ENCODE measurements at places on chromosomes 7 and 10.

DNA sequence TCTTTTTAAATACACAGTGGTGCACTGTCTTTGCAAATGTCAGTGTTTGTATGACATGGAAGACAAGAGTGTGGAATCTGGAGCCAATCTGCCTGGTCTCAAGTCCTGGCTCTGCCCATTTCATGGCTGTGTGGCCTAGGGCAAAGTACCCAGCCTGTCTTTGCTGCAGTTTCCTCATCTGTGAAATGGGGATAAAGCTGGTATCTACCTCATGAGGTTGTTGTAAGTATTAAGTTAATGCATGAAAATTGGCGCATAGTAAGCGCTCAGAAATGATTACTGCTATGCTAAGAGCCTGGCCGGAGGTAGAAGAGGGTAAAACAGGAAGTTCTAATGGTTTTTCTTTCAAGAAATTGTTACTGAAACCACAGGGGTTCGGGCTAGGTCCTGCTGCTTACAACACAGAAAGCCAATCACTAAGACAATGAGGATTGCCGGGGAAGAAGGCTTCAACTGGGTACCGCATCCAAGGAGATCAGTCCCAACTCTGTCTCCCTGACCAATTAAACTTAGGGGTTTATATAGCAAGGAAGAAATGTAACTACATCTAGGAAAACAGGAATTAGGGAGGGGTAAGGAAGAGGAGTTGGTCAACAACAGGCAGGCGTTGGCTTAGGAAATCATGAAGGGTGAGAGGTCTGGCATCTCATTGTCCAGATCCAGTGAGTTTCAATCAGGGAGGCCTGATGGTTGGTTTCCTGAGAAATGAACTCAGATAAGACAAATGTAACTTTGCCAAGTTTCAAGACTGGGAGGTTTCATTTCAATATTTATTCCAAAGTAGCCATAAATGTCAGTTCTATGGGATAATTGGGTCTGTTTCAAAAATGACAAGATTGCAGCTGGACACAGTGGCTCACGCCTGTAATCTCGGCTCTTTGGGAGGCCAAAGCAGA is 57.0 kb downstream of the CHST3 start:
- no peak for DNase-seq

DNA sequence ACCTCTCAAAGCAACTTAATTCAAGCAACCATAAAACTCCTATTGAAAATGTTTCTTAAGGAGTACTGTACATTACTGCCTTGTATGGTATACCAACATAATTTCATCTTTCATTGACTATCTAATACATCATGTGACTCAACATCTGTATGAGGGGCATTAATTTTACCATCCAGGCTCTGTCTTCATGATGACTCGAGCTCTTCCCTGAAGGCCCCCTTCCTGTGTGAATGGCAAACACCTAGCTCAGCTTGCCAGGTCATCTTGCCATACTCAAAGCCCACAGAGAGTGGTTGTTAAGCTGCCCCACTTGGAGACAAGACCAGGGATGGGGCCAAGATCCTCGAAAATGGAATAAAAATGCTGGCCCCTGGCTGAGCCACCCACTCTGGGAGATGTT is 82.4 kb downstream of the SGMS1 start:
- no peak for DNase-seq

DNA sequence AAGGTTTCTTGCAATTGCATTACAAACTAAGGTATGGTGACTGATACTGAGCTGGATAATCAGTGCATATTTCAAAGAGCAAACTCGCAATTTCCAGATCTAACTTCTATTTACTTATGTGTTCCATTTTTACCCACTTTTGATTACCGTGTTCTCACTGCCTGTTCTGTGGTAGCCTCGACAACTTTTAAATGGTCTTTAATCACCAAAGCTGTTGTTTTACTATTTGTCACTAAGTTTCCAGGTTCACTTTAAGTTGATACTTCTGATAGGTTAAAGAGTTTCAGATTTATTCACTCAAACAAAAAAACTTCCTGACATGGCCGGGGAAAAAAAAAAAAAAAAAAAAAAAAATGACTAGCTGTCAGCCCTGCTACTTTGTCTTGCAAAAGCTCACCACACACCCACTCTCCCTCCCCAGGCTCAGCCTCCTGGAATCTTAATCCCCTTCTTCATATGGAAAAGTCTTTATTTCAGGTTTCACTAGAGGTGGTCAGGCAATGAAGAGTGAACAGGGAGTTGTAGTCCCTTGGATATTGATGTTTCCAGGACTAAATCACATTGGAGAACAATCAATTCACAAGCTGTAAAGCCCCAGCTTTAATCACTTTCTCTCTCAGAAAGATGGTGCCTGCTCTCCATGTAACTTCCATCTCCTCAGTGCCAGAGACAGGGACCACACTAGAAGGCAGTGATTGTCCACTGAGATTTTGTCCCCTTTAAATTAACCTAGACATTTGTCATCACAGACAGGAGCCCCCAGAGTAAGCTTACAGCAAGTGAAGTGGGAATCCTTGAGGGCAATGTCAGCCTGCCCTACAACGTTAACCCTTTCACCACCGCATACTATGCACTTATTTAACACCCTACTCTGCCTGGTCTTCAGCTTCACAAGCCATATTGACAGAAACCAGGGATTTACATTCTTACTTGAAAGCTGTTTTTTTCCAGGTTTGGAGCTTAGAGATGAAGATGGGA is 749.1 kb upstream of the SORCS1 start:
- no peak for DNase-seq

DNA sequence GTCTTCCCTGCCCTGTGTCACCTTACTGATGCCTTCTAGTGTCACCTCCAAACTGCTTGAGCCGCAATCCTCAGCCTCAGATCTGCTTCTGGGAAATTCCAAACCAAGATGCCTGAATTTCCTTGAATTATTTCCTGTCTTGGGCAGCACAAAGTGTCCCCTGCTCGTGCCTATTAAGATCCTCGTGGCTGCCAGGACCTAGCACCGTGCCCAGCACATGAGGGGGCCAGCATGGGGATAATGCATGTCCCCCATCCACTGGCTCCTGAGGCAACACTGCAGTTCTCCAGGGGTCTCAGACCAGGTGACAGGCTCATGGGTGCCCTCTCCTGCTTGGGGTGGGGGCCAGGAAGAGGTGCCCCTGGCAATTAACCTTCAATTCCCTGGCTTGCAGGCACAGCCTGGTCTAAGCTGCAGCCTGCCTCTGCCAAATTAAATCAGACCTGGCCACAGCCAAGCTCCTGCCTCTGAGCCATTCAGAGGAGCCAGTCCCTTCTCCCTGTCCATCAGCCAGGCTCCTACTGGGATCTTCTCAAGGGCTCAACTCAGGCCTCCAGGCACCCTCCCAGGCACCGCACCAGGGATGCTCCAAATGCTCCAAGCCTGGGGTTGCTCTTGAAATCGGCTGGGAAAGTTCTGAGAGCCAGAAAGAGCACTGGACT is 146.6 kb downstream of the SH3PXD2A start:
- DNase-seq: no peak

DNA sequence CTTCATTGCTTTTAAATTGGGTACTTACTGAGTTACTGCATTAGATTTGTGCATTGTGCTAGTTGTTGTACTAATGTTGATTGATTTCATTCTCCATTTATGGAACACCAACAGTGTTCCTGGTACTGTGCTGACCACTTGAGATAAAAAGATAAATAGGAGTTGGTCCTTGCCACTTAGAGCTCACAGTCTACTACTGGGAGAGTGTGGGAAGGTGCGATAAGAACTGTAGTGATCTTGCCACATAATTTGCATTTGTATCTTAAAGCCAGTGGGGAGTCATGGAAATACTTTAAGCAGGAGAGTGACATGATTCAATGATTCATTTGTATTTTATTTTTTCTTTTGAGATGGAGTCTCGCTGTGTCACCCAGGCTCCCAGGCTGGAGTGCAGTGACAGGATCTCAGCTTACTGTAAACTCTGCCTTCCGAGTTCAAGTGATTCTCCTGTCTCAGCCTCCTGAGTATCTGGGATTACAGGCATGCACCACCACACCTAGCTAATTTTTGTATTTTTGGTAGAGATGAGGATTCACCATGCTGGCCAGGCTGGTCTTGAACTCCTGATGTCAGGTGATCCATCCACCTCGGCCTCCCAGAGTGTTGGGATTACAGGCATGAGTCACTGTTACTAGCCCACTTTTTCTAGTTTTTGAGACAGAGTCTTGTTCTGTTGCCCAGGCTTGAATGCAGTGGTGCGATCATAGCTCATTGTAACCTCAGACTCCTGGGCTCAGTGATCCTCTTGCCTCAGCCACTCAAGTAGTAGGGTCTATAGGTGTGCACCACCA is 51.2 kb upstream of the TMEM248 start:
- DNase-seq: no peak

DNA sequence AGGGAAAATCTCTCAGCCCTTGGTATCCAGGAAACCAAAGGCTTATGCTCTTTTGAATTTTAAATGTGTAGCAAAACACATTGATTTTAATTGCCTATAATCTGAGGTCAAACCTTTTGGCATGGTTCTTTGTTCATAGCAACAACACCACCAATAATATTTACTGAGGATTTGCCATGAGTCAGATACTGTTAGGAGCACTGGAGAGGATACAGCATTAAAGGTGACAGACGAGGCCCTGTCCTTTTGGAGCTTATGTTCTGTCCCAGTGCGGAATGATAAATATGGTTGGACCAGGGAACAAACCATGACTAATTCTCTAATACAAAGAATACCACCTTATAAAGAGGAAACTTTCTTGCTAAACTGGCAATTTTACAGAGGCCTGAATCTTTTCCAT is 176.6 kb downstream of the CTNNA3 start:
- DNase-seq: no peak

DNA sequence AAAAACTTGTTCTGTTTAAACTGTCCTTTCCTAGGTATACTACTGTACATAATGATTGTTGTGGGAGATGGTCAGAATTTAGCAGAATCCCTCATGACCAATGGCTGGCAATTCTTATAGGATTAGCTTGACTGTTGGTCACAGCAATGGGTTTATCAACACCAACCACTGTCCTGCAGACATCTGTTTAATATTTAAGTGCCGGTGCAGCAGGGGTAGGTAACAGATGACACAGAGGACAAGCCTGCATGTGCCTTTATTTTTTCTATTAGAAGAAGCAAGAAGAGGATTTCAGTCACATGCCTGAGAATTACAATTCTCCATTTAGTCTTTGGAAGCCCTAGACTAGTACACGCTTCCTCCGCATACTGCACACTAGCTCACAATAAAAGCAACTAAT is 48.4 kb downstream of the CCDC6 start:
- DNase-seq: no peak

DNA sequence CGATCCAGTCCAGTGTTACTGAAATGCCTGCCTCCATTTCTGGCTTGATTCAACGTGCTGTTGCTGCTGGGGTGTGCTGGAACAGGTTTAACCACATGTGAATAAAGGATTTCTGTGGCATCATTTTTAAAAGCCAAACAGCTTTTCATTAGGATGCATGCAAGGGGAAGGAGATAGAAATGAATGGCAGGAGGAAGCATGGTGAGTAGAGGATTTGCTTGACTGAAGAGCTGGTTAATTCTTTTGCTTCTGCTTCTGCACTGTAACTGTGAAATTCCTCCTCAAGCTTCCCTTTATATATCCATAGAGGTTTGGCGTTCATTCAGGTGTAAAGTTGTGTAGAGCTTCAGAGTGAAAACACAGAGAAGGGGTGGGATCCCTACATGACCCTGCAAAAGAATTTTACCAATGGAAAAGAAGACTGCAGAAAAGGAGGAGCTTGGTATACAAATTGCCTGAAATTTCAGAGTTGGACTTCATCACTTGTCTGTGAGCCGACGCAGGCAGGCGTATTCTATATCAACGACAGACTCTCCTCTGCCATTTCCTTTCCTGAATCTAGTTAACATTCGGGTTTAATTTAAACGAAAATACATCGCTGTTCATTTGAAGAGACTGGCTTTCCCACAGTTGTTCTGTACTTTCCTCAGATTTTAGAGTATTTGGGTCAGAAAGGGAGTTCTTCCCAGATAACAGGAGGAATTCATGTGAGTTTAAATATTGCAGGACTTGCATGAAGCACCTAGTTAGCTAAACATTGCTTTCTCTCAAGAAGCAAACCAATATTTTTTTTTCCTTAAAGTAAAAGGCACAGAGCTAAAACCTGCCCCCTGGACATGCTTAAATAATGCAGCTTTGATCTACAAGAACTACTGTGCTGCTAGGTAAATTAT is at the start of gene SOSTDC1:
Gene SOSTDC1, minus strand, starts transcription at position 270 of the 893 bp plus-strand sequence. Its CDS starts 70 bp downstream, at position 200.
- no peak for DNase-seq

All from stimulated activated CD4-positive, alpha-beta T cell treated with anti-CD3 and anti-CD28 coated beads, Interleukin-4, amount 100 ng/mL, for 4 hours (primary cell).